Left renal cortex interstitium (tissue), 4 donors: ENCODE measurements at places on chromosomes 2 and 18. TPM values are rescaled to one million over a fixed set of nuclear protein-coding genes. Genes with fewer than 3 reads are reported as not detected.

DNA sequence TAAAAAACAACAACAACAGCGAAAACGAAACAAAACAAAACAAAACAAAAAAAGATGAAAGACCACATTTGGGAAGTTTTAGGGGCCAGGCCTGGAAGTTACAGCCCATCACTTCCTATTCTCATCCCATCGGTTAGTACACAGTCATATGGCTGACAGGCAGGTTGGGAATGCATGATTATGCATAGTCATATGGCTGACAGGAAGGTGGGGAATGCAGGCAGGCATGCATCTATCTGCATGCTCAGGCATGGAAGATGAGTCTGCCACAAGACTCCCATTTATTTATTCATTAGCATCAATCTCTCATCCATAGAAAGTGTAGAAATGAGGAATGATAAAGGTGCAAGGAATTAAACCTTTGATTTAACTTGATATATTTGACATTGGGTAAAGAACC, 325.3 kb upstream of the MEX3C start:
- DNase-seq: no peak

Gene XIRP2
- polyA plus RNA-seq: 0.06 TPM

- no peak for DNase-seq
These were observed 60.3 kb downstream of the TET3 start for GRCh38 chr2:74044999-74045398.

GRCh38 chr2:196530910-196531309, 108.6 kb upstream of the CCDC150 start:
- DNase-seq: no peak

Gene FZD7
- 63.2 TPM for polyA plus RNA-seq

Gene SH2D6
- polyA plus RNA-seq: 1.1 TPM

GRCh38 chr2:115303-115702, 69.0 kb upstream of the FAM110C start:
- no peak for DNase-seq

GRCh38 chr18:9068346-9068745, 34.2 kb upstream of the NDUFV2 start:
- no peak for DNase-seq

DNA sequence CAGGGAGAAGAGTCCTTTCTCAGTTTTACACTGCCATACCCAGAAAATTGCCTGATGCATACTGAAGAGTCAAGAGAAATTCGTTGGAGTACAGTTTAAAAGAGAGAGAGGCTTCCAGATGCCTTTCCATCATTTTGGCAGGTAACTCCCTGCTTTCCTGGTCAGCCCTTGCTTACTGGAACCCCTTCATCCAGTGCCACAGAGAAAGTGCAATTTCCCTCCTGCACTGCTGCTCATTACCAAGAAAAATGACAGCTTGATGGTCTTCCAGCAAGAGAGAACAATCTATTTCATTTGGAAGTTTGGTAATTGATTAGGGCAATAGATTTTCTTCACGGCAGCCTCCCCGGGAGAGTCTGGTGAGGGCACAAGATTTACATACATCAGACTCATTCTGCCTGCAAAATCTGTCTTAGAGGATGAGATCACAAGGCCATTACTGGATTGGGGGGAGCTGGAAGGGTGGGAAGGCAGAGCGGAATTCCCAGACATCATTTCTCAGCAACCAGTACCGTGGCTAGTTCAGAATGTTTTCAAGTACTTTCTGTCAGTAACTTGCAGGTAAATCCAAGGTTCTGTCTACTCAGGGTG, 102.8 kb upstream of the SLC14A2 start:
- DNase-seq: no peak

GRCh38 chr2:42964439-42965083, 172.2 kb upstream of the HAAO start:
- no peak for DNase-seq

Gene HADHA
- polyA plus RNA-seq: 229 TPM

Gene PROKR1
- 0.20 TPM for polyA plus RNA-seq

DNA sequence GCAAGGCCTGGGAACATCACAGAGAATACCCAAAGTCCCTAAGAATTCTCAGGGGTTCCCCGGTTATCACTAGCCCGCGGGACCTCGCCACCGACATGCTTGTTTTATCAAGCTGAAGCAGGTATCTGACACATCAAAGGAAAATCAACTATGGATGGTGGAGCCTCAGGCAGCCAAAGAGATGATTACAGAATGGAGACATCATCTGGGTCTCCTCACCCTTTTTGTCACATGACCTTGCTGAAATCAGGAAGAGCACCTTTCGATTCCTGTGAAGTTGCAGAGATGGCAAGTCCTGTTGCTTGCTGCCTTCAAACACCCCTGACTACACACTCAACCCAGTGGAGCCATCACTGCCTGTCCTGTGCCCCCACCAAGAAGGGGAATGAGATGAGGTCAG, 19.2 kb upstream of the CAB39 start:
- DNase-seq: no peak

DNA sequence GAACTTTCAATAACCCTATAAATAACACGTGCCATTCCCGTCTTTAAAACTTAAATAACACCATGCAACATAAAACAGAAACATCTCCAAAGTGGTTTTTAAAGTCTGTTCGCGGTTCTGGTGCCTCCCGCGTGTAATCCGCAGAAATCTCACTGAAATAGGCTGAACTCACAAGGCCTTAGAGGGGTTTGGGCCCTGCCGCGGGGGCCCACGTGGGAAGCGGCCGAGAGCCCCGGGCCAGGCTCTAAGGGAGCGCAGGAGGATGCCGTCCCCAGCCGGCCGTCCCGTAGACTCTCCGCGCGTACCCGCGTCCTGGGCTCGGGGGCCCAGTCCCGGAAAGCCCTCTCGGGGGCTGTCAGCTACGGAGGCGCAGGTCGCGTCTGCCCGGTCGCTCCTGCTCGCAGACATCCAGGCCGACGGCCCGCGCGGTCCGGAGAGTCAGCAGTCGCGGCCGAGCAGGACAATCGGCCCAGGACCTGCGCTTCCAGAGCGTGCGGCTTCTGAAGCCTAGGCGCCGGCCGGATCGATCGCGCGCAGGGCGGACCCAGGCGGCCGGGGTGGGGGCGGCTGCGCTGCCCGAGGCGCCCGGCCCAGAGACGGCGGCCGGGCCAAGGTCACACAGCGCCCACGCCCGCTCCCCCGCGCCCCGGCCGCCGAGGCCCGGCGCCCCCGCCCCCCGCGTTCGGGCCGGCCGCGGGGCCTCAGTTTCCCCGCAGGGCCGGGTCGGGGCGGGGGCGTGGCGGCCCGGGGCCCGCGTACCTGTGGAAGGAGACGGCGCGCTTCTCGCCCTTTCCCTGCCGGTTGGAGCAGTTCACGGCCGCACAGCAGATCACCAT, 558 bp downstream of the THAP4 start:
- no peak for DNase-seq

- DNase-seq: no peak
These were observed 85.7 kb downstream of the CDH2 start for GRCh38 chr18:28091197-28091596.

Gene FIGN
- polyA plus RNA-seq: 8.1 TPM

Gene SKA1
- polyA plus RNA-seq: 5.8 TPM

Gene INPP5D
- polyA plus RNA-seq: 7.3 TPM

DNA sequence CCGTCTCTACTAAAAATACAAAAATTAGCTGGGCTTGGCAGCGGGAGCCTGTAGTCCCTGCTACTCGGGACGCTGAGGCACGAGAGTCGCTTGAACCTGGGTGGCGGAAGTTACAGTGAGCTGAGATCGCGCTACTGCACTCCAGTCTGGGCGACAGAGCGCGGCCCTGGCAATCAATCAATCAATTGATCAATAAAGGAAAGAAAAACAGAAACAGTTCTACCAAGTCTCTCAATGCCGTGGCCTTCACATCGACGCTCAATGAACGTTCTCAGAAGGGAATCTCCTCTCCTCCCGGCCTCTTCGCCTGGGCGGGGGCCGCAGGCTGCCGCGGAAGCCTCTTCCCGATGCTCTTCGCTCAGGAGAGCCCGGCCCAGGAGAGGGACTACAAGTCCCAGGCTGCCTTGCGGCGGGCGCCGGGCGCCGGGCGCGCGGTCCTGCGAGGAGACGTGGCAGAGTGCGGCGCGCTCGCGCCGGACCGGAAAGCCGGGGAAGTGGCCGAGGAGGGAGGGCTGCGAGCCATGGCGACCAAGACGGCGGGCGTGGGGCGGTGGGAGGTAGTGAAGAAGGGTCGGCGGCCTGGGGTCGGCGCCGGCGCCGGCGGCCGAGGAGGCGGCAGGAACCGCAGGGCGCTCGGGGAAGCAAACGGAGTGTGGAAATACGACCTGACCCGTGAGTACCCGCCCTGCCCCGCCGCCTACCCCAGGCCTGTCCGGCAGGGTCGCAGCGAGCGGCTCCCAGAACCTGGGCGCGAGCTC, at the start of gene TMEM214:
Gene TMEM214, plus strand, starts transcription at position 471 of the 758 bp plus-strand sequence. Its CDS starts 51 bp downstream, at position 522.
- peak; percentile 71 for DNase-seq

DNA sequence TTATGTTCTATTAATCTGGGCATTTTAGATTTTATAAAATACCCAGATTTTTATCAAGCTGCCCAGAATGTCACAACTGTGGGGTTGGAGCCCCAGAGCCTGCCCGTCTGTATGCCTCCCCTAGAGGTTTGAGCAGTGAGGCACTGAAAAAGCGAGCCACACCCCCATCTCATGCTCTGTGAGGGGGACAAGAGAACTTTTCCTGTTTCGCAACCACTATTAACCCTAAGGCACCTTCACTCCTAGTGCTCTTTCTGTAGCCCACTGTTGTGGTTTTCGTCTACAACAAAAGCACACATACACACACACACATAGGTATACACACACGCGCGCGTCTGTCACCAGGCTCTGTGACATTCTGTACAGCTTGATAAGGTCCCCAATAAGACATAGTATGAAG, 38.0 kb downstream of the DCDC2C start:
- no peak for DNase-seq

DNA sequence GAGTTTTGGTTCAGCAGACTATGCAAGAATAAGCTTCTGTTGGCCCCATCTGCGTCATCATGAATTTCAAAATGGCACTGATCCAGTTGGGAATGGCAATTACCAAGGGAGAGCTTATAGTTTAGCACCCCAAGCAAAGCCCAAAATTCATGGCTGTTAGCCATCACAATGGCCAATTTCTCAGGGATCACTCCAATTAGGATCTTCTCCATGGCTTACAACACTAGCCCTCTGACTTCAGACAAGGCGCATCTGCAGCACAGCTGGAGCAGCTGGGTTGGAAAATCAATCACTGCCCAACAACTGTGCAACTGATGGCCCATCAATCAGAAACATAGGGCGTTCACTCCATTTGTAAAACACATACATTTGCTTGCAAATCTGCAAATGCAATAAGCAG, 273.6 kb downstream of the SRBD1 start:
- no peak for DNase-seq

GRCh38 chr2:122237450-122237849, 482.0 kb downstream of the TSN start:
- DNase-seq: no peak

Gene SCG2
- 0.22 TPM for polyA plus RNA-seq

- no peak for DNase-seq
These were observed 577 bp downstream of the ERCC3 start for GRCh38 chr2:127293386-127293747.

Gene LRRTM4
- polyA plus RNA-seq: 1.1 TPM

DNA sequence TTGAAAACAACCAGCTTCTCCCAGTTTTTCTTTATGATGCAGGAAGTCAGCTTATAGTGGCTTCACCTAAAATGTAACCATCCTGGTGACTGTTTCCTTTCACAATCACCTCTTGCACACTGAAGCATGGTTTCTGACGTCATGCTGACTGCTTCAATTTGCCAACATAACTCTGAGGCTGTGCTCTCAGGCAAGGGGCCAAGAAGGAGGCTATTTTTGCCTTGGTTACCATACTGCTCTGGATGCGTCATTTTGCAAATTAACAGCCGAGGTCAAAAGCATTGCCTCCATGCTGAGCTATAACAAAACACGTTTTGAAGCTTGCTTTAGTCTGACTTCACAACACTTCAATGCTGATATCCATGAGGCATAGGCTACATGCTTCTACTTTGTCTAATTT, 397.8 kb downstream of the METTL4 start:
- no peak for DNase-seq

DNA sequence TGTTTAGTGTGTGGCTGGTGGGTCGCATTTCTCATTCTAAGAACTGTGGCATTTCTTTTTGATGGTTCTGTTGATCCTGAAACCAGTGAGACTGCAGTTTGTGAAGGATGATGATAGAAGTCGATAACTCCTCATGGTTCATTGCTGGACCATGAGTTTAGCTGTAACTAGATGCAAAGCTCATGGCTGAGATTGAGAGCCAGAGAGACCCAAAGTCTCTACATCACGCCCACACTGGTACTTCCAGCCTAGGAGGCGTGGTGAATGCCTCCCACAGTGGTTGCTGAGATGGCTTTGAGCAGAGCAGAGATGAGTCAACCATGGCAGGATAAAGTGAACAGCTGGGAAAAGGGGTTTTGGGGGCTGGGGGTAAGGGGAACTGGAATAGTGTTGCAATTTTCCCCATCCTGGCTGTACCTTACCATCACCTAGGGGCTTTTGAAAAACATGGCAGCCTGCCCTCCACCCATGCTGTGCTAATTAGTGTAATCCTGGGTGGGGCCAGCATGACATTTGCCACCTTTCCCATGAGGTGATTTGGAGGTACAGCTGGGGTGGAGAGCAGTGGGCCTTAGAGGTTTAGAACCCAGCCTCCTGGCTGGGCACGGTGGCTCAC, 24.1 kb downstream of the INPP4A start:
- DNase-seq: no peak

GRCh38 chr2:70525032-70525431, 28.6 kb downstream of the TGFA start:
- DNase-seq: no peak

- DNase-seq: no peak
These were observed 27.2 kb downstream of the PPP3R1 start for GRCh38 chr2:68225119-68225632.

Gene RAX
- not detected for polyA plus RNA-seq

Gene TRABD2A
- 0.40 TPM for polyA plus RNA-seq

Gene IL36B
- not detected for polyA plus RNA-seq

DNA sequence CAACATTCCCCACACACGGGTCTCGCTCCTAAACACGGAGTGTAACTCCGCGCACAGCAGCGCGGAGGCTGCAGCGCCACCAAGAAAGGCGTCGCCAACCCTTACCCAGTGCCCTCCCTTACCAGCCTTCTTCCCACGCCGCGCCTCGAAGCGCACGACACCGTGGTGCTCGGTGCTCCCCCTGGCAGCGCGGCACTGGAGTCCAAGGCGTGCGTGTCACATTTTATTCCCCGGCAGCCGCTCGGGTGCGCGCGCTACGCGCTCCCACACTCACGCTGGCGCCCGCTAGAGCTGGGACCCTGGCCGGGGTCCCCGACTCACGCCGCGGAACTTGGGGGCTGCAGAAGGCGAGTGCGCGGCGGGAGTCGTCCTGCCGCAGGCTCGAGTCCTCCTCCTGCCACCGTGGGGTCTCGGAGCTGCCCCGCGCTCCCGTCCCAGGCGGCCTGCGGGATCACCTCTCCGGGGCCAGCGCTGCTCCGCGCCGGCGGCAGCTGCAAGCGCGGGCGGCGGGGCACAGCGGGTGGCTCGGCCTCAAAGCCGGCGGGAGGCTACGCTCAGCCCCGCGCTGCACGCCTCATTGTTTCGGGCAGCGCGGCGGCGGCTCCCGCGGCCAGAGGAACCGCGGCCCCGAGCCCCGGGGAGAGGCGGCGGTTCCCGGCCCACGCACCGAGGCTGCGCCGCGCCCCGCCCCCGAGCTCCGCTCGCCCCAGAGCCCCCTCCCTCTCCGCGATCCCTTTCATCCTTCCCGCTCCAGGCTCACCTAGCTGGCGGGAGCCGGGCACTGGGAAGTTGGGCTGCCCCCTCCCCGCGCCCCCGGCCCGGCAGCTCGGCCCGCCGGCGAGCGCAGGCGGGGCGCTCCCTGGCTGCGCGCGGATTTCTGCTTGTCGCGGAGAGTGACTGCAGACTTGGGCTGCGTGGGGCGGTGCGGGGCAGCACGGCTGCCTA, at the start of gene ST6GAL2:
Gene ST6GAL2, minus strand, starts transcription at position 197 of the 945 bp plus-strand sequence. CDS start 42,190 bp downstream, outside the sequence.
- DNase-seq: peak; percentile 36
